Stimulated activated CD8-positive, alpha-beta memory T cell treated with anti-CD3 and anti-CD28 coated beads, Interleukin-15, amount 100 ng/mL, for 4 hours (primary cell): ENCODE measurements at places on chromosomes 7 and 10.

DNA sequence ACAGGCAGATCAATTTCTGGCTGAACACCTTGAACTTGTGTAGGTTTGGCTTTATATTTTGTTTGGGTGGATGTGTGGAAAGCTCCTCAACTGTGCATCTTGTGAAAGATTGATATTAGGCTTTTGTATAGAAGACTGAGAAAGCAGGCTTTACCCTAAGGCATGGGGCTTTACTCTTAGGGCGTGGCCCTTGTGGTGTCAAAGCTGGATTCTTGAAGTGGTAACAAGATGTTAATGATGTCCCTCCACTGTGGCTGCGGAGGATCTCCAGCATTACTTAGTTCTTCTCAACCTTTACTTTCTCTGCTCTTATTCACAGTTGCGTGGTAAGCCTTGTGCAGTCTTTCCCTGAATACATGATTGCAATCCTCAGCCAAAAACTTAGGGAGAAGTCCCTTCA lies 54.1 kb upstream of the HECTD2 start:
- DNase-seq, result no peak

DNA sequence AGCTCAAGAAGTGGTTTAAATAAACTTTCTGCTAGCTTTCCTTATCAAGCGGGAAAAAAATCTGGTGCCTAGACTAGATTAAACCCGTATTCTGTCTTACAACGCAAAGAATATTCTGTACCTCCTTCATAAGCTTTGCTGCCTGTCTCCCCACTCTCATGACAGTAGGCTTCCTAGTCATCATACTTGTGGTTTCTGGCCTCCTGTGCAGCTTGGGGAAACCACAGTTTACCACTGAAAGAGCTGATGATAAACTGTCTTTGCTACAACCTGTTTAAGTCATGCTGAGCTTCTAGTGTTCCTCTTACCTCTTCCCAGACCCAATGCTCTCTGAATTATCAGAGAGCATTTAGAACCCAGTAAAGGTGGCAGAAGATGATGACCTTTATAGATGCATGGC lies 55.0 kb downstream of the PODXL start:
- peak; percentile 25 for DNase-seq

GRCh38 chr7:101167645-101168411 lies 2.5 kb upstream of the VGF start:
- DNase-seq, result no peak

GRCh38 chr7:142797391-142798377 lies 26.9 kb downstream of the PRSS2 start:
- DNase-seq, result no peak

DNA sequence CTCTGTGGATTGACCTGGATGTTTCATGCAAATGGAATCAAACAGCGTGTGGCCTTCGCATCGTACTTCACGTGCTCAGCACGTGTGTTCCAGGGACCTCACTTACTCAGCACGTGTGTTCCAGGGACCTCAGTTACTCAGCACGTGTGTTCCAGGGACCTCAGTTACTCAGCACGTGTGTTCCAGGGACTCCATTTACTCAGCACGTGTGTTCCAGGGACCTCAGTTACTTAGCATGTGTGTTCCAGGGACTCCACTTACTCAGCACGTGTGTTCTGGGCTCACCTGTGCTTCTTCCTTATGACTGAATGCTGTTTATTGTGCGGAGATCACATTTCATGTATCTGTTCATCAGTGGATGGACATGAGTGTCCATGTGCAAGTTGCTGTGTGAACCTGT lies 22.0 kb downstream of the INPP5A start:
- DNase-seq, result no peak

- DNase-seq, result no peak
Measured at GRCh38 chr10:6089334-6090219, 743 bp downstream of the RBM17 start.

- no peak for DNase-seq
Measured at GRCh38 chr7:7175075-7175695, 7.2 kb upstream of the C1GALT1 start.

DNA sequence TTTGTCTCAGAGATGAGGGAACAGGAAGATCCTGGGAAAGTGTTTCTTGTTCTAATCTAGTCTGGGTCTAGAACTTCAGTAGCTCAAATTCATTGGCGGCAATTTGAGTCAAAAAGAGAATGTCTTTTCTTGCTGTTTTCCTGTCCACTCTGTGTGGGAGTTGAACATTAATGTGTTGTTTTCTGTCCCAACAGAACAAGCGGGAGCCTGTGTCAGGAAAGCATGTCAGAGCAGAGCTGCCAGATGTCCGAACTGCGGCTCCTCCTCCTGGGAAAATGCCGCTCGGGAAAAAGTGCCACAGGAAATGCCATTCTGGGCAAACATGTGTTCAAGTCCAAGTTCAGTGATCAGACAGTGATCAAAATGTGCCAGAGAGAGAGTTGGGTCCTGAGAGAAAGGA lies 16.0 kb downstream of the GIMAP8 start:
- no peak for DNase-seq

DNA sequence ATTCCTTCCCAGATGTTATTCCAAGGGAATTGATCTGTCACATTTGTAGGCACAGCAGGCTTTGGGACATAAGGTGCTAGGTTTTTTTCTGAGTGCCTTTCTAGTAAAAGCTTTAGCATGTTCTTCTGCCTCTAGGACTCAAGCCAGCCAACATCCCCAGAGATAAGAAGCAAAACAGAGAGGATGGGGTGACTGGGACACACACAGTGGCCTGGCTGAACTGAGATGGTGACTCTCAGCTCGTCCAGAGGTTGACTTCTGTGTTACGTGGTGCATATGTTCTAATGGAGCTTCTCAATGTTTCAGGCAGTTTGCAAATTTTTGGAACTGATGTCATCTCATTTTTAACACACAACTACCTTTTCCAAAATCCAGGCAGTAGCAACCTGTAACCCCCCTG lies 188.1 kb upstream of the CELF2 start:
- no peak for DNase-seq

- DNase-seq, result no peak
Measured at GRCh38 chr7:16365952-16366351, 55.4 kb downstream of the CRPPA start.

GRCh38 chr7:151542606-151543130 lies 23.0 kb upstream of the RHEB start:
- no peak for DNase-seq

- no peak for DNase-seq
Measured at GRCh38 chr10:10977226-10977956, 40.3 kb upstream of the CELF2 start.

- DNase-seq, result no peak
Measured at GRCh38 chr7:140275069-140275965, 98.5 kb upstream of the KDM7A start.

DNA sequence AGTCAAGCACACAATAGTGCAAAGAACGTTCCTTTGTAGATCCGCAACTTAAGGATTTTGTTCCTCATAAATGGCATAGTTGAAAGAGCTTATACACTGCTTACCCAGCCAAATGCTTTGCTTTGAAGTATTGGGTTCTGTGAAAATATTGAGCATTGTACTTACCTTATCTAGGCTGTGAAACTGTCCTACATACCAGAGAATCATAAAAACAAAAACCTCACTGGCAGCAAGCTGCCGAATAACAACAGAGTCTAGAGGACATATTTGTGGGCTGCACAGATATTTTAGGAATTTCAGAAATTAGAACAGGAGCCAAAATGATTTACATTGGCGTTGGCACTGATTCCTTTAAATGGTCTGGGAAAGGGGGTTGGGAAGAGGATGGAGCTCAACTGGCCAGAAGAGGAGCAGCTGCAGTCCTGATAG lies 174.8 kb downstream of the RTKN2 start:
- DNase-seq, result no peak

GRCh38 chr10:50516171-50516570 lies 107.6 kb downstream of the SGMS1 start:
- DNase-seq, result no peak

GRCh38 chr7:36039243-36039642 lies 113.8 kb upstream of the EEPD1 start:
- DNase-seq, result no peak

DNA sequence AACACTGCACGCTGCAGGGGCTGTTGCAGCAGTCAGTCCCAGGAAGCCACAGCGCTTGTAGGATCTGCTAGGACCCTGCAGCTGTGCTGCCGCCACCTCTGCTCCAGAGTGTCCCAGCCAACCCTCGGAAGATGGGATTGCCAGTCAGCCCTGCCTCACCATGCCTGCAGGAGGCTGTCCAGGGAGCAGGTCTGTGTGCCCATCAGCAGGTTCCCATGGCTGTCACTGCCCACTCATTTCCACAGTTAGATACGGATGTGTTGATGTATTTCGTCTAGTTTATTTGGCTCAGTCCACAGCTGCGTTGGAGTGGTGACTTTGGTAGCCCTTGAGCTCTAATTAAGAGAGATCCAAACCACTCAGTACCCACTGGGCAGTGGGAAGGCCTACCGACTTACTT lies 35.7 kb downstream of the SHH start:
- no peak for DNase-seq

DNA sequence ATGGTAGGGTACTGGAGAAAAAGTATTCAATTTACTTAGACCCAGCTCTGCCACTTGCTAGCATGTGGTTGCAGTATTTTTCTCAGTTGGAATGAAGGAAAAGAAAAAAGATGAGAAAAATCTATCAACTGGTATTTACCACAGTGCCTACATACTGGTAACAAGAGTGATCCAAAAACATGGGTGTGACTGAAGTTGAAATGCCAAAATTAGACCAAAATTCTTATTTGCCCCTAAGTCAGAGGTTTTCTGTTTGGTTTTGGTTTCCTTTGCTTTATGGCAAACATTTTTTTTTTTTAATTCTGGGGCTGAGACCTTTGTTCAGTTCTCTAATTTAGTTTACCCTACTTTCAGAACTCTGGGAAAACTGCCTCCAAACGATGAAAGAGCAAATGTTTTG lies 12.3 kb downstream of the HYCC1 start:
- no peak for DNase-seq

DNA sequence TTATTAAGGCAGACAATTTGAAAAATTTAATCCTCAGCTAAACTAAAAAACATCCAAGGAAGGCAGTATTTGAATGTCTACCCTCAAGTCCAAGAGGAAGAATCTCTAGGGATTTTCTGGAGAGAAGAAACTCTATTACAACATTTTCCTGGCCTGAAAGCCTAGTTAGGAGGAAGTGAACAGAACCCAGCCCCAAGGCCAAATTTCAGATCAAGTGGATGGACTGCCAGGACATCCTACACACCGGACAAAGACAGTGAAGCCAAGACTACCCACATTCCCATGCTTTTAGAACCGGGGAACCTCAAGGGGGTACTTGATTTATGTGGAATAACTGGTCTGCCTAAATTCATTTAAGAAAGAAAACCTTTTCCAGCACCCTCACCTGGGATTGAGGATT lies 108.9 kb upstream of the MEOX2 start:
- DNase-seq, result no peak

DNA sequence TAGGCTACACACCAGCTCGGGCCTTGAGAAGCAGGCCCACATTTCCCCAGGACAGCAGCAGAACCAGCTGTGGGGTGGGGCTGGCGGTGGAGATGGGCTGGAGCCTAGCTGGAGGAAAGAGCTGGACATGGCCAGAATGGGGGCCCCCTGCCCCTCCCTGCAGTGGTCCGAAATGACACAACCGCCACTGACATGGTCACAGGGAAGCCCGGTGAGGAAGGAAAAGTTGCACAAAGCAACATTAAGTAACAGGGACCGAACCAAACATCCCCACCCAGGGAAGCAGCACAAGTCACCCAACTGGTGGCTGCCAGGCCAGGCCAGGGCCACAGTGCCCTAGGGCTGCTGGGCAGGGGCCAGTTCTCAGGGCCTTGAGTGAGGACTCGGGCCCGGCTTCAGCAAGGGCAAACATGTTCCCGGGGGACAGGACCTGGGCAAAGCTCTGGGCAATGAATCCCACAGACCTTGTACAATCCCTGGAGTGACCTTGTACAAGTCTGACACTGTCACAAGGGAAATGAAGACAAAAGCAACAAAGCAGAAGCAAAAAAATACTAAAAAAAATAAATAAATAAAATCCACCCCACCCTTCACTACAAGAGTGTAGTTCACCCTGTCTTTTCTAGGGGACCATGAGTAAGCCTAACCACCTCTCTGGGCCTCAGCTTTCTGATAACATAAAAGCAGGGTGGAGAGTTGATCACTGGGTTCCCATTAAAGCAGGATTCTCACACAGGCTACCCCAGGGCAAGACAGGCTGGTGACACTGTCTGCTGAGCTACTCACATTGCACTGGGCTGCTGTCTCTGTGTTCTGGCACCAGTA lies 33.0 kb downstream of the PSAP start:
- no peak for DNase-seq

GRCh38 chr10:34292194-34292565 lies 522.9 kb downstream of the PARD3 start:
- DNase-seq, result no peak

GRCh38 chr7:136956232-136956631 lies 87.8 kb downstream of the CHRM2 start:
- no peak for DNase-seq
